LoVo (cell line): ENCODE measurements at places on chromosomes 6 and 20.

- no peak for DNase-seq
Measured at GRCh38 chr6:42409581-42409980, 42.1 kb downstream of the TRERF1 start.

GRCh38 chr20:4775322-4776078, 53.8 kb downstream of the PRND start:
- DNase-seq: no peak

DNA sequence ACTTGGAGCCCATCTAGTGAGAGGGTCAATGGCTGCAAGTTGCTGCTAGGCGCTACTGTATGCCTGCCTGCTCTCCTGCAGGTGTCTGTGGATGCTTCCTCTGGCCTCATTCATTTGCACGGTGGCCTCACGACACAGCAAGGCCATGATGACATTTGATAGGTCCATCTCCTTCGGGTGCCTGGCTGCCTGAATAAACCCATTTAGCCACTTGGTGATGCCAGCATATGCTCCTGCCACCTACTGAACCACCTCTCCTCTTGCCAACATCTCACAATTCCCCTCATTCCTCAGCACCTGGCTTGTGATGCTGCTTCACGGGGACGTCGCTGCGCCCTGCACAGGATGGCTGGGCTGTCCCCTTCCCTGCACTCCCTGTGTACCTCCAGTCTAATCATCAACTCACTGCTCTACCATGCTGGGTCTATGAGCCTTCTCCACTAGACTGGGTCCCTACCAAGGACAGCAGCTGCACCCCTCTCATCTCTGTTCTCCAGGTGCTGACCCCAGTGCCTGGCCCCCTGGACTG, 51.1 kb downstream of the AGPAT4 start:
- DNase-seq: no peak

DNA sequence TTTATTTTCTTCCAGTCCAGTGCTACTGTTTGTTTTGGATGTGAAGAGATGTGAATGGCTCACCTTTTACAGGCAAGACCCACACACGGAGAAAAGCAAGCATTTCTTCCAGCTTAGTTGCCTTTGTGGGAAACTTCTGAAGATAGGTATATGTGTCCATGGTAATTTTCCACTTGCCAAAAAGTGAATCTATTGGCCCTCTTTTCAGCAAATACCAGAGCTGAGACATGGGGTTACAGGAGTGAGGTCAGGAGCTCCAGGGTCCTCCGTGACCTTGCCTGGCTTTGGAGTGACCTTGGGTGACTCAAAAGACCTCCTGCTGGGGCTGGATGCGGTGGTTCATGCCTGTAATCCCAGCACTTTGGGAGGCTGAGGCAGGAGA, 166.7 kb downstream of the SCML4 start:
- DNase-seq: no peak

DNA sequence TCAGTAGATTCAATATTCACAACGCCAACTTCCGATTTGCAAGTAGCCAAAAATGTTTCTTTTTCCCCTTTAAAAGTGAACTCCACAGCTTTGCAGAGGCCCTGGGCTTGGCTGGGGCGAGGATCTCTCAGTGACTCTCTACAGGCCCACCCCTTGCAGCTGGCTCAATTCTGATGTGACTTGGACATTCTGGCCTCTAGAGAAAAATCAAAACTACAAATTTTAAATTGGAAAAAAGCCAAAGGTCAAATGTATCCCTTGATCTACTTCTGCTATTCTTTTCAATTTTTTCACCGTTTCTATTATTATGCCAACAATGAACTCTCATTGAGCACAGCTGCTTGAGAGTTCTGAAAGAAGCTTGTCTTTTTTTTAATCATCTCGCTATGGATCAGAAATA, 245.9 kb upstream of the HS3ST5 start:
- DNase-seq: no peak

GRCh38 chr6:23106951-23107350, 537.6 kb downstream of the HDGFL1 start:
- DNase-seq: no peak

DNA sequence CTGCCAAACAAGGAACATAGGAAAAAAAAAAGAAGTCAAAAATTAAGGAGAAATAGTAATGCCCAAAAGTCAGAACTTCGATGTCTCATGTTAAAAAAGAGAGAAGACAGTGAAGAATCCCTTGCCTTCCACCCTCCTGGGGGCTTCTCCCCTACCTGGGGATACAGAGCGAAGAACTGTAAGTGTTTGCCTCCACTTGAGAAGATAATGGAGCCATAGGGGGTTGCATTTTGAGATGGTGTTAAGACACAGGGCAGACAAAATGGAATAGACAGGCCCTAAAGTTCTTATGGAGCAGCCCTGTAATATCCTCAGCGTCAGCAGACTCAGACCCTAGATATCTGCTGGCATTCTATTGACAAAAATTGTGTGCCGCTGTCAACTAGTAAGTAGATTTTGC, 222.2 kb upstream of the MAP3K7 start:
- no peak for DNase-seq

DNA sequence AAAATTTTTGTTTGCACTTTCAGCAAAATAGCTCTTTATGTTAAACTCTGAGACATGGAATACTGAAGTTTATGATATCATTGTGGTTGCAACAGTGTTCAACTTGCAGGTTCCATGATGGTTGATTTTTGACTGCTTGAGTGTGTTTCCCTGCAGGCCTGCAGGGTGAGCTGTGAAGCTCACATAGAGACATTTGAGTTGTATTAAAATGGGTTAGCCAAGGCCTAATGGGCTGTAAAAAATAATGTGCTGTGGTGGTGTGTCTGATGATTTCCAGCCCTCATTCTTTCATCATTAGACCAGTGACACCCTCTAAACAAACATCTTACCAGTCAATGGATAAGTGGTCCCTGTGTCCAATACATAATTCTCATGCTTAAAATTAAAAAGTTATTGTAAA, 321.4 kb downstream of the FARS2 start:
- no peak for DNase-seq

GRCh38 chr6:165880686-165881085, 217.6 kb upstream of the PDE10A start:
- no peak for DNase-seq

GRCh38 chr6:42831237-42831636, 48.2 kb upstream of the RPL7L1 start:
- DNase-seq: no peak

DNA sequence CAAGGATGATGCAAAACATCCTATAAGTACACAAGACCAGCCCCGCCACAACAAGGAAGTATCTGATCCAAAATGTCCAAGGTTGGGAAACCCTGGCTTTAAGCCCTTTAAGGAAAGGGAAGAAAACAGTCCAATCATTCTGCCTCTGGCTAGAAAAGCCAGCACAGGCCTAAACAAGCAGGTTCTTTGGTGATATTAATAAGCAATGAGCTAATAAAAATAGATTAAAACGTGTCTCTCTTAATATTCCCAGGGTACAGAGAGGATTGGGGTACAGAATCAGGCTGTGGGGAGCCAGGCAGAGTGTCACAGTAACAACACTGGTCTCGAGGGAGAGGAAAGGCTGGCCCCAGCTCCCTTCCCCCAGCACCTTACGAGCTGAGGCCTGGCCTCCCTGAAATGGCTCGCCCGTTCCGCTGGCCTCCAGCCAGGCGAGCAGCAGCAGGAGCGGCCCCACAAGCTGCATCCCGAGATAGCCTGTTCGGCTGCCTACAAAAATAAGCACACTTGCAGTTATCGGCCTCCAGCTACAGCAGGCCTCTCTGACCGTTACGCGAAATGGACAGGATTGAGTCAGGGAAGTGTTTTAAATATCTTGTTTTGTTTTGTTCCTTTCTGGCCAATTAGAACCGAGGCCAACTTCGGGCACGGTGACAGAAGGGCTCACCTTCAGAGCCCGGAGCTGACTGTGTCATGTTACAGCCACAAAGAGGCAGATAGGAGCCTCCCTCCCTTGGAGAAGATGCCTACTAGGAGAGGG, 4.0 kb upstream of the ZMYND8 start:
- DNase-seq: peak; percentile 85

- DNase-seq: no peak
Measured at GRCh38 chr20:45020236-45020886, 54.0 kb downstream of the STK4 start.

- no peak for DNase-seq
Measured at GRCh38 chr6:69202768-69203167, 567.7 kb downstream of the ADGRB3 start.

- DNase-seq: no peak
Measured at GRCh38 chr6:117550078-117550600, 52.2 kb downstream of the GOPC start.

DNA sequence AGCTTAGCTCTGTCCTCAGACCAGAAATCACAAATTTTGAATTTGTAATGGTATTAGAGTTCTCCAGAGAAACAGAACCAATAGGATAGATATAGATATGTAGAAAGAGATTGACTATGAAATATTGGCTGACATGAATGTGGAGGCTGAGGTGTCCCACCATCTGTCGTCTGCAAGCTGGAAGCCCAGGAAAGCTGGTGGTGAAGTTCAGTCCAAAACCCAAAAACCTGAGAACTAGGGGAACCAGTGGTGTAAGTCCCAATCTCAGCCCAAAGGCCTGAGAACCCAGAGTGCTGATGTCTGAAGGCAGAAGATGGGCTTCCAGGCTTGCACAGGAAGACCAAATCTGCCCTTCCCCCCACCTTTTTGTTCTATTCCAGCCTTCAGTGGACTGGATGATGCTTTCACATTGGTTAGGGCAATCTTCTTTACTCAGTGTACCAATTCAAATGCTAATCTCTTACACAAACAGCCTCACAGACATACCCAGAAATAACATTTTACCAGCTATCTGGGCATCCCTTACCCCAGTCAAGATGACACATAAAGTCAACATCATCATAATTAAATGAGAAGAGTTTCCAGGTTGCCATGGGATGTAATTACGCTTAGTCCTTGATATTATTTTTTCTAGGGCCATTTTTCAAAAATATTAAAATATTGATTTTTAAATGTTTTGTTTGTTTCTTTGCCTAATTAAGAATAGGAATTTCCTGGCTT, 570.8 kb downstream of the UTRN start:
- no peak for DNase-seq

- no peak for DNase-seq
Measured at GRCh38 chr6:91433660-91434534, 847.0 kb upstream of the MAP3K7 start.

GRCh38 chr6:90303039-90303438, 6.4 kb upstream of the BACH2 start:
- DNase-seq: no peak

DNA sequence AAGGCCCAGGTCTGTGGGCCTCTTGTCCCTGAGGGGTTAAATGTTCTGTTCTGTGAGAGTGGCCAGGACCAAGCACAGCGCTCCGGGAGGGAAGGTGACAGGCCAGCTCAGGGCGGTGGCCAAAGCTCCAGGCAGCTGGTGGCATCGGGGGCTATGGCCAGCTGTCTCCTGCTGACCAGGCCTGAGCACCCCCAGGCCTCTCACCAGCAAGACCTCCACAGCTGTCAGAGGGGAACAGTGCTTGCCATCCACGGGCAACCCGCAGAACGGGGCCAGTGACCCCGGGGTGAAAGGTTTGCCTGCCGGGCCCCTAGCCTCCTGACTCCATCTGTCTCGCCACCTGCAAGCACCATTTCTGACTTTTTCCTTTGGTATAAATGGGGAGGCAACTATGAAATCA, 46.0 kb downstream of the EYA2 start:
- no peak for DNase-seq

DNA sequence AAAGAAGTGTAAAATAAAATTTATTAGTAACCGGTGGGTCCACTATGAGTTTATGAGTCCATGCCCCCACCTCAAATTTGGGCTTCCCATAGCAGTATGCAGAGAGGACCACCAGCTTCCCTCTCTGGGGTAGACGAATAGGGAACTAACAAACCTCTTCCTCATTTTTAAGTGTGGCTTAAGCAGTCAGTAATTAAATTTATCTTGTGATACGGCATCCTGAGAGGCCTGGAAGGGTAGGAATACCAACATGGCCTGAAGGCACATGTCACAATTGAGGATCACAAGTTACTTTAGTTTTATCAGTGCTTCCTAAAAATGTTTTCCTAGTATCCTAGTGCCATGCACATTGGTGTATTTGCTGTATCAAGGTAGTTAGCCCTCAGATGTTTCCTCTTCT, 239.9 kb downstream of the HIVEP2 start:
- no peak for DNase-seq

GRCh38 chr6:35321091-35321490, 21.3 kb upstream of the PPARD start:
- DNase-seq: no peak

- DNase-seq: no peak
Measured at GRCh38 chr6:22072949-22073348, 223.9 kb downstream of the PRL start.

GRCh38 chr20:32969356-32970114, 34.7 kb downstream of the SUN5 start:
- no peak for DNase-seq

- DNase-seq: peak; percentile 1
Measured at GRCh38 chr6:81938991-81939732, 186.7 kb upstream of the TENT5A start.

GRCh38 chr20:59961423-59961822, 3.2 kb downstream of the CDH26 start:
- DNase-seq: no peak

DNA sequence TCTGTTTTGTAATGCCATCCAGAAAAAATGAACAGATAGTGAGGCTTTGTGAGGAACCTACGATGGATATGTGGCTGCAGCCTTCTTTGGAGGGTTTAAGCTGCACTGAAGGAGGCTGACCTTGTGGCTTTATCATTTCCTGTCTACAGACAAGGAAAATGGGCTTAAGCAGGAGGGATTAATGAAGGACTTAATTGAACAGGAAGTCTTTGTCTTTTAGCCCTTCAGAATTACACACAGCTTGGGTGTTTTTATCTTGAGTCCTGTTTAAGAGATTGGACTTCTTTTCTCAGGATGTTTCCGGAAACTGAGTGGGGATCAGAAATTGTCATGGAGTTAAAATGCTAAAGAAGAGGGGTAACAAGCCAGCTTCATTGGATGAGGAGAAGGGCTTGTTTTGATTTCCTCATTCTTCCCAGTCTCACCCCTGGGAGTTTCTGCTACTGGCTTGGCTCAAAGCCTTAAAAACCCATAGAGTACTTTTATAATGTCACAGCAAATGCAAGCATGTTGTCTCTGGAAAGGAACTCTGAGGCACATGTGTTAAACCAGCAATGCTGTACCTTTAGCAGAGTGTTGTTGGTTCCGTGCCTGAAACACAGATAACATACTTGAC, 193.6 kb downstream of the JARID2 start:
- DNase-seq: no peak

GRCh38 chr20:20856306-20856705, 143.9 kb upstream of the RALGAPA2 start:
- no peak for DNase-seq

- no peak for DNase-seq
Measured at GRCh38 chr6:162372106-162372505, 355.5 kb downstream of the PRKN start.

DNA sequence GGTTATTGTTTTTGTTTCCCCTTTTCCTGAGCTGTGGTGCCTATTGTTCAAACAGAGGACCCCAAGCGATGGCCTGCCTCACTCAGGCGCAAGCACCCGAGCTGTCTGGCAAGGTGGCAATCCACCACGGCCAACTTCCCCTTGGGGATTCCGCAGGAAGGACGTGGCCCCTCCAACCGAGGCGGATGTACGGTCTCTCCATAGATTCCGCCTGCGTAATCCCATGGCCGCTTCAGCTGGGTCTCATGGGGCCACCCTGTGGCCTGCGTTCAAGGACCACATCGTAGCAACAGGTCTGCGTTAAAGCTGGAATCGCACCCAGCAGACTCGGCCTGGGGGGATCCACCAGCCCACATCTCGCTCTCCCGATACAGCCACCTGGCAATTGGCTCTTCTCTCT, 79.9 kb downstream of the CEBPB start:
- no peak for DNase-seq
